ENCODE measurements at places on chromosomes 4 and X.

DNA sequence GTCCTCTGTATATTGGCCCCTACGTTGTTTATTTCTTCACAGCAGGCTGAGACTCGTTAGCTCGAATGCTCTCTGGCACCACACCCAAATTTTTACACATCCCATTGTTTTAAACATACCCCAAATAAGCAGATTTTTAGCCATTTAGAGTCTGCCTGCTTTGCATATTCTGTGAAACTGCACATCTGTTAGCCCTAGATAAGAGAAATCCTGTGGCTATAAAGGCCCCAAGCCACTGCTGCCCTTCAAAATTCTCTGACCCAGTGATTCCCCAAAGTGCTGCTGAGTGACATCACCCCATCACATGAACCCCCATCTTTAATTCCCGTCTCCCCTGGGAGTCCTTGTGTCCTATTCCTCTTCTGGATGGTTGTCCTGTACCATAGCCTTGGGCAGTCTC is 20.8 kb downstream of the TEX13C start:
- DNase-seq = no peak

DNA sequence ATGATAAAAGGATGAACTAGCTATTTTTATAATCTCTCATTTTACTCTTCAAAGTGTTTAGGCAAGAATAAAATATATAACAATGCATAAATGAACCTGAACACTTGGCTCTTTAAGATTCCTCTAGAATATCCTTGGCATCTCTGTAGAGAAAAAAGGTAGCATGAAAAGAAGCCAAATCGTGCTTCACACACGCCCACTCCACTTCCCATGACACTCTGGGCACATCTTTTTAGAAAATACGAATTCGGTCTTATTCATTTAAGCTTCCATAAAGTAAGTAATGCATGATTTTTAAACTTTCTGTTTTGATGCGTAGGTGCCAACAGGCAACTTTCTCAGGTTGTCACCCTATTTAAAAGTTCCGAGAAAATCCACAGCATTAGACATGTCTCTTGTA is 73.6 kb upstream of the SORBS2 start:
- DNase-seq = no peak

- no peak for DNase-seq
Measured at GRCh38 chr4:8109406-8110065, 49.1 kb downstream of the ABLIM2 start.

GRCh38 chrX:123339221-123339905 is 155.3 kb downstream of the GRIA3 start:
- DNase-seq = no peak

GRCh38 chr4:114320126-114320525 is 278.5 kb upstream of the UGT8 start:
- no peak for DNase-seq

DNA sequence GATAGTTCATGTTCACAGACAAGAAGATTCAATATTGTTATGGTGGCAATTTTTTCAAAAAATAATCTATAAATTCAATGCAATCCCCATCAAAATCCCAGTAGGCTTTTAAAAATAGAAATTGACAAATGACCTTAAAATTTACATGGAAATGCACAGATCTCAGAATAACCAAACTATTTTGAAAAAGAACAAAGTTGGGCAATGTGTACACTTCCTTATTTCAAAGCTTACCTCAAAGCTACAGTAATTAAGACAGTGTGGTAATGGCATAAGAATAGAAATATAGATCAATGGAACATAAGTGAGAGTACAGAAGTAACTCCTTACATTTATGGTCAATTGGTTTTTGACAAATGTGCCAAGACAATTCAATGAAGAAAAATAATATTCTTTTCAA is 39.0 kb downstream of the FRMD7 start:
- no peak for DNase-seq

- DNase-seq = no peak
Measured at GRCh38 chrX:105464618-105465017, 244.1 kb upstream of the TEX13A start.

- no peak for DNase-seq
Measured at GRCh38 chr4:81808011-81808672, 336.4 kb upstream of the RASGEF1B start.

DNA sequence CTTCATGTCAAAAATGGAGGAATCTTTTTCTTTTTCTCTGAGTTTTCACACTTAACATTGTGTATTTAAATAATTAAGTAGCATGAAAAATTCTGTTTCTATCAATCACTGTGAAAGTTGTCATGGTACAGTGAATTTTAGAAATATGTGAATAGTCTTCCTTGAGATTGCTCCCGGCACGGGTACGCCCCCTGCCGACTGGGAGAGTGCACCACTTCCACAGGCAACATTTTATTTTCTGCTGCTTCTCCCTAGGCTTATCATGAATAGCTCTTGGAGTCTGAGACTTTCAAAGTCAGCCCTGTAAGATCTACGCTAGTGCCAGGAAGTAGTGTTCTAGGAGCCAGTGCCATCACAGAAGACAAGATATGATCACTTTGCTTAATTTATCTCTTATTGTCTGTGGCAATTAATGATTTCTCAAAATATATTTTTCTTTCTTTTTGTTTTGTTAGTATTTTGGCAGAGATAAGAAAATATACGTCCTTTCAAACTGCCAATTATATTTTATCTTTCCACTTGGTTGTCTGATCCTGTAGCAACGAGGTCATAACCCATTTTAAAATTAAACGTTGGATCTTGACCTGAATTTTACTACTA is 763.8 kb upstream of the AADAT start:
- no peak for DNase-seq

GRCh38 chr4:63275491-63275890 is 1133.8 kb downstream of the TECRL start:
- DNase-seq = no peak

DNA sequence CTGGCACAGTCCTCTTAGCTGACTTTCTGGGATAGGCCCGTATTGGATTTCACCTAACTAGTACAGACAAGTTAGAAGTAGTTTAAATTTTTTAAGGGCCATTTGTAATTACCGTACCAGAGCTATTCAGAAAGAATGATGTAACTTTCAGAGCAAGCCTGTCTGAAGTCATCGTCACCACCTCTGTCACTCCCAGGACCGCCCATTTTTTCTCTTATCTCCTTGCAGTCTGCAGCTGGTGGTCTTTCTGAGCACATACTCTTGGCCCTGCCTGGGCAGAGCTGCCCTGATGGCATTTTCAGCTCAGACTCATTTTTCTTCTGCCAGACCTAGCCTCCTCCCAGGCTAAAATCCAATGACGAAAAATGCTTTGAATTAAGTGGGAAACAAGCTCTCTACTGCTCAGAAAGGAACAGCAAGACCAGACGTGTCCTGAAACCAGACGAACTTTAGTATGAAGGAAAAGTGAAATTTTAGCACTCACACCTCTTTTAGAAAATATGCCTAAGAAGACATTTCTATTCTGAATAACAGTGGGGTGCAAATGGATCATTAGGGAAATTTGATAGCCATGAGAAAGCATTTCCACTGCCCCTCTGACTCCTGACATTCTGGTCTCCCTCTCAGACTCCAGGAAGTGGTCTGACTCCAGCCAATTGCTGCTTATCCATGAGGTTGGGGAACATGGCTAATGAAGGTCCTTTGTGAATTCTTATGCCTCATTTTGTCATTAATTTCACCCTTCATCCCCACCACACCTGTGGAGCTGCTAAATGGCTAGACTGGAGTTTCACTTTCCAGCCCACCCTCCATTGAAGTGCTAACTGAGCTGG is 162.4 kb upstream of the GYPA start:
- no peak for DNase-seq

- DNase-seq = no peak
Measured at GRCh38 chr4:105924341-105924740, 29.1 kb downstream of the NPNT start.

DNA sequence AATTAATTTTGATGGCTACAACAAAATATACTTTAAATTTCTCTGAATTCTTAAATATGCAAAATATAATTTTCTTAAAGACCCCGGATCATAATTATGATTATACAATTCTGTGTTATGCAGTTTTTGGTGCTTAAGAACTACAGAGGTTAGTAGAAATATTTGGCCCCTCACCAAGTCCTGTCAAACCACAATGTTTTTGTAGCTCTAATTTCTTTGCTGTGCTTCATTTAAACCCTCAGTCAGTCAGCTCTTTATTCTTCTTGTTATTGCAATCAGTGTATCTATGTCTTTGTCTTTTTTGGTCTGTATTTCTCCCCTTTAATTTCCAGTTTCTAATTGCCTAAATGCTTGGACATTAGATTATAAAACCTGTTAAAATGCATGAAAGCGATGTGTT is 186.1 kb downstream of the CAMK2D start:
- DNase-seq = no peak

GRCh38 chr4:47002580-47002979 is 9.2 kb upstream of the GABRA4 start:
- DNase-seq = peak; percentile 24

GRCh38 chr4:159212675-159213293 is 109.9 kb downstream of the RAPGEF2 start:
- DNase-seq = no peak

- DNase-seq = no peak
Measured at GRCh38 chr4:158870626-158871334, 102.0 kb downstream of the FNIP2 start.

DNA sequence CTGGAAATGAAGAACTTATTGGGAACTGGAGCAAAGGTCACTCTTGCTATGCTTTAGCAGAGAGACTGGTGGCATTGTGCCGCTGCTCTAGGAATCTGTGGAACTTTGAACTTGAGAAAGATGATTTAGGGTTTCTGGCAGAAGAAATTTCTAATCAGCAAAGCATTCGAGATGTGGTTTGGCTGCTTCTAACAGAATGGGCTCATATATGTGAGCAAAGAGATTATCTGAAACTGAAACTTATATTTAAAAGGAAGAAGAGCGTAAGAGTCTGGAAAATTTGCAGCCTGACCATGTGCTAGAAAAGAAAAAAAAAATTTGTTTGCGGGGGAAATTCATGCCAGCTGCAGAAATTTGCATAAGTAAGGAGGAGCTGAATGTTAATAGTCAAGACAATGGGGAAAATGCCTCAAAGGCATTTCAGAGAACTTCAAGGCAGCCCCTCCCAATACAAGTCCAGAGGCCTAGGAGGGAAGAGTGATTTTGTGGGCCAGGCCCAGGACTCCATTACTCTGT is 35.9 kb upstream of the PAPSS1 start:
- no peak for DNase-seq

GRCh38 chrX:131901546-131901945 is 121.6 kb upstream of the STK26 start:
- no peak for DNase-seq

GRCh38 chrX:21990832-21991231 is 41.3 kb upstream of the PHEX start:
- DNase-seq = no peak

- no peak for DNase-seq
Measured at GRCh38 chr4:147546349-147546748, 65.5 kb downstream of the EDNRA start.

DNA sequence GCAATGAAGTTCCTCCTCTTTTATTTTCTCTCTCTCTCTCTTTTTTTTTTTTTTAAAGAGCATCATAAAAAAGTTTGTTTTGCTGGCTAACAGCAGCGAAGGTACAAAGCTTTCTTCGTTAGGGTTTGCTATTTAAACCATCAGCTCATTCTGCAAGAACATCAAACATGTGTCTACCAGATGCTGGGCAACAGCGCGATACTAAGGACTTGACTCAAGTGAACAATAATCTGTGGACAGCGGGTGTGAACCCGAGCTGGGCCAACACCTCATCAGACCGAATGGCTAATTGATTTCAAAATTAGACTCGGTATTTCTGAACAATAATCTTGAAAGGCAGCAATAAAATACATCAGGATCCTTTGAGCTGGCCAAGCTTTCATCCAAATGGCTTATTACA is 246.4 kb downstream of the FBXO8 start:
- DNase-seq = no peak
